WTC11 (cell line): ENCODE measurements at places on chromosomes 2 and 18.

GRCh38 chr2:10307561-10308156 is 5.0 kb downstream of the HPCAL1 start:
- DNase-seq = no peak

DNA sequence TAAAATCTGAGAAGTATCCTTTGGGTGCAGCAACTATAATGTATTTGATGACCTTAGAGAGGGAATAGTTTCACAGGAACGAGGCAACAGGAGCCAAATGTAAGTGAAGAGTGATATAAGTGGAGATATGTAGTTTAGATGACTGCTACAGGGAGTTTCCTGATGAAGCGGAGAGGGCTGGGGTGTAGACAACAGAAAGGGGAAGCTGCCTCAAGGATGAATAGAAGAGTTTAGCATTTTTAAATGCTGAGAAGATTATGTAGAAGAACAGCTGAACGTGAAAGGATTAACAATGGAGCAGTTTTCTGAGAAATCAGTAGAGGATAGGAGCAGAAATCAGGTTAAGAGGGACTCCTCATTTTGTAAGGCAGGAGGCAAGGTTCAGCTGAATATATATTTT is 133.3 kb downstream of the LCLAT1 start:
- DNase-seq = no peak

- DNase-seq = no peak
Measured at GRCh38 chr2:31047599-31047998, 90.6 kb downstream of the GALNT14 start.

DNA sequence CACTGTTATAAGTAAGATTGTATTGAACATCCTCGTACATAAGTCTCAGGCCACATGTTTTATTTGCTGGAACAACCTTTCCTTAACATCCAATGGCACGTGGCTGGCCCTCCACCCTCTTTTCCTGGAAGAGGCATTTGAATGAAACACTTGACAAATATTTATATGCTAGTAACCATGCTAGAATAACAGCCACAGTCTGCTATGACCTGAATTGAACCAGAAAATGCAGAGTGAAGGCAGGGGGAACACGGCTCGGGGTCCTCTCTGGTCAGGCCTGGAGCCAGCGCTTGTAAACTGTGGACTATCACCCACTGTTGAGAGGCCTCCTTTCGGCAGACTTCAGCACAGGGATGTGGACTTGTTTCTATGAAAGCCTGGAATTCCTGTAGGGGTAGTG is 198.2 kb upstream of the COPS8 start:
- no peak for DNase-seq

DNA sequence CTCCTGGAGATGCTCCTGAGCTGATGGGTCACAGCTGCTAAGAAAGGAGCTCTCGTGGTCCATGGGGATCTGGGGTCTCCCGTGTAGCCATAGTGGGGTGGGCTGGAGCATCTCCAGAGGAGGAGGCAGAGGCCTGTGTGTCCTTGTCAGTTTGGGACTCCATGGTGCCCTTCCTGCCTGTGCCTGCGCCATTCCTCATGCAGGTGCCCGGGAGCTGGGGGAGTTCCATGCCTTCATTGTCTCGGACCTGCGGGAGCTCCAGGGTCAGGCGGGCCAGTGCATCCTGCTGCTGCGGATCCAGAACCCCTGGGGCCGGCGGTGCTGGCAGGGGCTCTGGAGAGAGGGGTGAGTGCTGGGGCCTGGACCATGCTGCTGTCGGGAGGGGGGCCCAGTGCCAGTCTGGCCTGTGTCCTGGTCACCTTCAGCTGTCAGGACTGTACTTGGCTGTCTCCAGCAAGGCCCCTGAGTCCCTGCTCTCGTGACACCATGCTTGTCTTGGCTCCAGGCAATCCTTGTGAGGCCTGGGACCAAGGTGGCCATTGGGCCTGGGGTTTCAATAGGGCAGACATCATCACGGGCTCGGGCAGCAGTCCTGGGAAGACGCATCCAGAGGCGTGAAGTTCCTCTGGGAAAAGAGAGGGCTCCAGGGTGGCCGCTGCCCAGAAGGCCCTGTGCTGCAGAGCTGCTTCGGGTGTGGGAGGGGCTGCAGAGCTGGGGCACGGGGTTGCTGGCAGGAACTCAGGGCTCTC is 7.3 kb downstream of the CAPN10 start:
- DNase-seq = peak; percentile 5

GRCh38 chr2:38394041-38394440 is 17.0 kb upstream of the ATL2 start:
- no peak for DNase-seq

DNA sequence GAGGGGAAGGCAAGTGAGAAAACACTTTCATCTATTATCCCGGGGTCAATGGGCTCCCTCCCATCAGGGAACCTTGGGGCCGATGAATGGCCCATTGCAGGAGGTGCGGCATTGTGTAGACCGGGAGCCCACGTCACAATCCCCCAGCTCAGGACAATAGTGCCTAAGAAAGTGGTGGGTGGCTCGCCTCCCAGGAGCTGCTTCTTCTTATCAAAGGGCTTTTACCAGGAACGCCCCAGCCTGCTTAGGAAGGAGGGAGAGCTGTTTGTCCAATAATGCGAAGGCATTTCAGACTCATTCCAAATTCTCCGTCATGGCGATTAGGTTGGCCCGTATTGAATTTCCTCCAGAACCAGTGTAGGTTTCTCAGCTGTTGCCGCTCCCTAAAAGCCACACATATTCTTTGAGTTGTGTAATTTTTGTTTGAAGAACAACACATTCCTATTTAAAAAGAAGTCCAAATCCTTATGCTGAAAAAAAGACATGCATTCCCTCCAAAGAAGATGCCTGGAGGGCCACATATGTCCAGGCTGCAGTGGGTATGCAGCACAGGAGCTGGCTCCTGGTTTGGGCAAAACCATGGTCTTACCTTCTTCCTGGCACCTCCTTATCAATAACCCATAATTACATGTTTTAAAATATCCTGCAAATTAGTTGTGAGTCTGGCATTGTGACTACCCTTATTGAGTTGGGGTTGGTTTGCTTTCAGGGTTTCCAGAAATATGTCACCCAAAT is 264.7 kb downstream of the MYCN start:
- DNase-seq = no peak

GRCh38 chr2:126658319-126658904 is 2.5 kb downstream of the GYPC start:
- DNase-seq = no peak

GRCh38 chr2:237618449-237618848 is 8.9 kb upstream of the LRRFIP1 start:
- no peak for DNase-seq

- DNase-seq = no peak
Measured at GRCh38 chr2:34578641-34579040, 979.5 kb upstream of the FAM98A start.

DNA sequence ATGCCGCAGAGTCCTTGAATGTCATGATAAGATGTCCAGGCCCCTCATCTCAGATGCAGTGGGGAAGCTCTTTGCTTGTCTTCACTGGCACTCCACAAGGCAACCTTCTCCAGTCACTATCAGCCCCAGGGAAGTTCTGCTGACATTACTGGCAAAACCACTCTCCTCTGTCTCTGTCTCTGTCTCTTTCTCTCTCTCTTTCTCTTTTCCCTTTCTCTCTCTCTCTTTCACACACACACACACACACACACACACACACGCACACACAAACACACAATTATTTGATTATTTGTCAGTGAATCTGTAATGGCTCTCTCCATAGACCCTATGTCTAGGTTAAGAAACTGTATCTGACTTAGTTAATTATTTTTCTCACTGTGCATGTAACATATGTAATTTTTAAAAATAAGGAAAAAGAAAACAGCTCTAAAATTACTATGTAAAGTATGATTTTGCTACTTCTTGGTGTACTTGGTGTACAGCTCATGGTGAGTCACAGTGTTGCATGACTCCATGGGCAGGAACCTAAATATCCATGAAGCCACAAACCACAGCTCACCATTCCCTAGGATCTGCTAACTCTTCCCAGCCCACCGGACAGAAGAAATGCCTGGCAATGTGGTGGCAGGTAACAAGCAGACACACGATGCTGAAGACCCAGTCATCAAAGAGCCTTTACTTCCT is 594.9 kb upstream of the ID2 start:
- no peak for DNase-seq

GRCh38 chr2:175207741-175208438 is 26.4 kb upstream of the ATP5MC3 start:
- DNase-seq = no peak

DNA sequence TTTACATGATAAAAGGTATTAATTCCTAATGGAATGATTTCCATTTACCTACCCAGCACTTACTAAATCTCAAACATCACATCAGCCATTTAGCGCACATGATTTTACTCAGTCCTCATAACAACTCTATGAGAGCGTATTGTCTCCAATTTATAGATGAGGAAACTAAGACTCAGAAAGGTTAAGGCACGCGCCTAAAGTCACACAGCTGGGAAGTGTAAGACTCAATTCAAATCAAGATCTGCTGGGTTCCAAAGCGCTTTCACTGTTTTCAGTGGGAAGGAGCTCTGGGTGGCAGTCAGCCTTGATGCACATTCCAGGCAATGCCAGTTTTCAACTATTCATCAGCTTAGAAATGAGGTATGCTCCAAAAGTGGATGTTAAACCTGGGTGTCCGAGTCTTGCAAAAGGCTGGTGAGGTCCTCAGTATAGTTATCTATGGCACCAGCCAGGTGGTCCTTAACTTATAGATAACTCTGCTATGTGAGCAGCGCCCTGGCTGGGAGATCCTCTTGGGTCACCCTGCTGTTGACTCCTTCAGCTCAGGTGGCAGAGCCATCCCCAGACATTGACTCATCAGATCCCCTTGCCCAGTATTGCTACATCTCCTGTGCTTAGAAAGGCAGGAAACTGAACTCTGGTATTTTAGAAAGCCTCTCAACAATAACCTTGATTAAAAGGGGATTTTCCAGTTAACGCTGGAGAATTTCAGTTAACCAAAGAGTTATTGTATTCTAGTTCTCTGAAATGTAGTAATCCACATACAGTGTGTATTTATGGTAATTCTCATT is 47.1 kb downstream of the SLC4A1AP start:
- DNase-seq = no peak

- DNase-seq = no peak
Measured at GRCh38 chr2:70161069-70161534, 29.7 kb downstream of the C2orf42 start.

DNA sequence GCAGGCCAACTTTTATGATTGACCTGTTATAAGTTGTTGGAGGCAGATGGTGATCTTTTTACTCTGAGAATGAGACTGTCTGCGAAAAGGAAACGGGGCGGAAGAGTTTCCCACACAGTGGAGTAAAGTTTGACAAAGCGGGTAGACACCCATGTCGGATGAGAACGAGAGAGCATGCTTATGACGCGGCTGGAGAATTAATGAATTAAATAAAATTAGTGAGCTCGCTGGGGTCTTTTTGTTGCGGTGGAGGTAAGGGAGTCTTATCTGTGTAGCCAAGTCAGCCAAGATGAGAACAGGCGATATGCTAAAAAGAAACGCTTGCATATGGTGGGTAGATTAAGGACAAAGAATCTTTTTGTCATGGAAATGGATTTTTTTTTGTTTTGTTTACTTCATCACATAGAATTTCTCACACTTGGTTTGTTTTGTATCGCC is 1.8 kb downstream of the SALL3 start:
- DNase-seq = no peak

DNA sequence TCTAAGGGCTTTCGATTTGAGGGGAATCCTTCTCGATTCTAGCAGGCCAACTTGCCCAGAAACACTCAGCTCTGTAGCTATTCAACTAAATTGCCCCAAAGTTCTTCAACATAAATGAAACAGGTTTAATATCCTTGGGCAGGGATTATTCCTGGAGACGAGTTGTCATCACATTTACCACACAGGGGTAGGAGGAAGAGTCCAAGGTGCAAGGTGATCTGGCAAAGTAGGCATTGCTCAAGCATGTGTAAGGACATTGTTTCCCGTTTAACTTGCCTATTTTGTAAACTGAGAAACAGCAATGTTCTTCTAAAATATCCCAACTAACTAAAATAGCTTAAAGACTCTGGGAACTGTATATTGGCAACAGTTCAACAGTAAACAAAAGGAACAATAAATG is 814.3 kb downstream of the BCL11A start:
- DNase-seq = no peak

- DNase-seq = no peak
Measured at GRCh38 chr2:164850235-164850634, 8.6 kb upstream of the COBLL1 start.

- DNase-seq = no peak
Measured at GRCh38 chr2:157825885-157826284, 50.2 kb downstream of the ACVR1 start.
